Central memory CD8-positive, alpha-beta T cell (primary cell): ENCODE measurements at places on chromosomes 2 and 18.

DNA sequence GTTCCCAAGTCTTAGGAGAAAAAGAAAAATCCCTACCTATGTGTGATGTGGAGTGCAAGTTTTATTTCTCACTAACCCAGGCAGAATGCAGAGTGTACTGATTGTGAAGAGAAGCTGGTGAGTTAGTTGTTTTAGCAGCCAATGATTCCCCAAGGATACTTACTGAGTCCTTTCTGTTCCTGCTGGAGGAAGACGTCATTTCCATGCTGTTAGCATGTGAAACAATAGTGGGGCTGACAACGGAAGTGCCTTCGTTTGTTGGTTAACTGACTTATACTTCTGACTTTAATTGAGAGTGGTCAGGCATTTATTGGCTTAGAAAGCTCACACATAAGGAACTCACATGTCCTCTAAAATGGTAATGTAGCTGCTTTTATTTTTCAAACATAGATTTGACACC, 180.6 kb downstream of the MC4R start:
- no peaks in the 10 kb centered on the region for H3K4me1 ChIP-seq
- H3K36me3 ChIP-seq, result no peaks in the 10 kb centered on the region
- H3K4me3 ChIP-seq, result no peak overlapping the region

DNA sequence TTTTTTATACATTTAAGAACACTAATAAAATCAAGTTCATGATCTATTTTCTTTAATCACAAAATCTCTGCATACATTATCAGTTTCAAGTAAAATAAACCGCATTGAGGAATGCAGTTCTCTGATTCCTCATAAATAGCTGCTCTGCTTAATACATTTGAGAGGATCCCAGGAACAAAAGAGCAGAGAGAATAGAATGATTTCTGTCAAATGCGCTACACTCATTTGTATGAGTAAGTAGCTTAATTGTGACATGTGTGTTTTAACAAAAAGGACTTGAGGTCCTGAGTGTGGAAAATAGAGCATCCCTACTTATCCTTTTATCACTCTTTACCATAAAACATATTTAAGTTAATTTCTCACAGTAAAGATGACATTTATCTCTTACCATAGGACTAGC, 134.0 kb downstream of the PID1 start:
- no peaks in the 10 kb centered on the region for H3K4me1 ChIP-seq
- H3K36me3 ChIP-seq, result no peaks in the 10 kb centered on the region
- DNase-seq, result no peak
- H3K4me3 ChIP-seq, result no peak overlapping the region
- H3K27me3 ChIP-seq, result no peaks in the 10 kb centered on the region
- no peak overlapping the region for H3K27ac ChIP-seq

- DNase-seq, result no peak
- no peak overlapping the region for H3K4me3 ChIP-seq
- peaks cover 74% of the 10 kb centered on the region for H3K27me3 ChIP-seq
- no peaks in the 10 kb centered on the region for H3K36me3 ChIP-seq
Observed at GRCh38 chr2:17538844-17539554, 1.5 kb upstream of the VSNL1 start.

- H3K36me3 ChIP-seq, result peaks cover 16% of the 10 kb centered on the region
- no peaks in the 10 kb centered on the region for H3K27me3 ChIP-seq
- H3K4me3 ChIP-seq, result no peak overlapping the region
- DNase-seq, result no peak
- peaks cover 74% of the 10 kb centered on the region for H3K4me1 ChIP-seq
Observed at GRCh38 chr18:8615397-8616027, 6.3 kb downstream of the RAB12 start.

GRCh38 chr18:52337276-52337675, 2.7 kb upstream of the DCC start:
- no peak overlapping the region for H3K27ac ChIP-seq
- H3K27me3 ChIP-seq, result no peaks in the 10 kb centered on the region
- H3K36me3 ChIP-seq, result no peaks in the 10 kb centered on the region
- DNase-seq, result no peak

GRCh38 chr2:233342301-233342700, 12.0 kb upstream of the DGKD start:
- no peaks in the 10 kb centered on the region for H3K27me3 ChIP-seq
- H3K27ac ChIP-seq, result no peak overlapping the region
- no peak overlapping the region for H3K4me3 ChIP-seq
- peaks cover 6% of the 10 kb centered on the region for H3K4me1 ChIP-seq
- H3K36me3 ChIP-seq, result no peaks in the 10 kb centered on the region
- DNase-seq, result no peak

- peaks cover 6% of the 10 kb centered on the region for H3K36me3 ChIP-seq
- no peak for DNase-seq
- H3K4me1 ChIP-seq, result no peaks in the 10 kb centered on the region
- H3K4me3 ChIP-seq, result no peak overlapping the region
Observed at GRCh38 chr18:26458526-26459232, 89.7 kb downstream of the KCTD1 start.

DNA sequence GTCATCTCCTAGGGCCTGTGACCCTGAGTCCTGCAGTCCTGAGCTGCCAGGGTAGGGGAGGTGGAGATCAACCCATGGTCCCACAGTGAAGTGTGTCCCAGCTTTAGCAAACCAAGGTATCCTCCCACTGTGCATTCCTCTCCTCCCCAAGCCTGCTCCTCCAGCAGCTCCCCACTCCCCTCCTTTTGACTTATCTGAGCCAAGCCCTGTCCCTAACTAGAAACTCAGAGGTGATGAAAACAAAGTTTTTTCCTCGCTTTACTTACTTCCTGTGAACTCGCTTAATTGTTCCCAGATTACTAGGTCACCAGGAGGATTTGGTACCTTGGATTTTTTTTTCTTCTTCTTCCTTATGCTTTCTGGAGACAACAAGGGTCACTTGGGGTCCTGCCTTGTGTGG, 80.8 kb downstream of the EHD3 start:
- no peak overlapping the region for H3K27ac ChIP-seq
- H3K36me3 ChIP-seq, result peaks cover 4% of the 10 kb centered on the region
- no peak overlapping the region for H3K4me3 ChIP-seq
- DNase-seq, result no peak
- H3K4me1 ChIP-seq, result peaks cover 26% of the 10 kb centered on the region

DNA sequence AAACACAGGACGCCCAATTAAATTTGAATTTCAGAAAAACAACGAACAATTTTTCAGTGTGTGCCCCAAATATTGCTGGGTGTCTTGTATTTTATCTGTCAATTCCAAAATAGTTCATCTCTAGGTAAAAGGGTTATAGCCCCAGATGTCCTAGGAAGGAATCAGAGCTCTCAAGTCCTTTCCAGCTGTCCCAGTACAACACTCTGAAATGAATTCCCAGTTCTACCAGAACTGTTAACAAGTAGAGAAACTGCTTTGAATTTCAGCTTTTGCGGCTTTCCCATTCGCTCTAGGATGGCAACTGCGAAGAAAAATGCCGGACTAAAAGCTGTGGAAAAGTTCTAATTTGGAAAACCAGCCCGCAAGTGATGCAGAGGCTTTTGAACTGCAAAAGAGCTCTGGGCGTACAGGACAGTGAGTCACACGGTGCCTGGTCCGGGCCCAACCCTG, 497 bp upstream of the GIGYF2 start:
- H3K36me3 ChIP-seq, result peaks cover 13% of the 10 kb centered on the region
- peaks cover 30% of the 10 kb centered on the region for H3K4me1 ChIP-seq
- H3K27ac ChIP-seq, result peak overlapping the region; percentile 93
- H3K27me3 ChIP-seq, result no peaks in the 10 kb centered on the region
- DNase-seq, result no peak

DNA sequence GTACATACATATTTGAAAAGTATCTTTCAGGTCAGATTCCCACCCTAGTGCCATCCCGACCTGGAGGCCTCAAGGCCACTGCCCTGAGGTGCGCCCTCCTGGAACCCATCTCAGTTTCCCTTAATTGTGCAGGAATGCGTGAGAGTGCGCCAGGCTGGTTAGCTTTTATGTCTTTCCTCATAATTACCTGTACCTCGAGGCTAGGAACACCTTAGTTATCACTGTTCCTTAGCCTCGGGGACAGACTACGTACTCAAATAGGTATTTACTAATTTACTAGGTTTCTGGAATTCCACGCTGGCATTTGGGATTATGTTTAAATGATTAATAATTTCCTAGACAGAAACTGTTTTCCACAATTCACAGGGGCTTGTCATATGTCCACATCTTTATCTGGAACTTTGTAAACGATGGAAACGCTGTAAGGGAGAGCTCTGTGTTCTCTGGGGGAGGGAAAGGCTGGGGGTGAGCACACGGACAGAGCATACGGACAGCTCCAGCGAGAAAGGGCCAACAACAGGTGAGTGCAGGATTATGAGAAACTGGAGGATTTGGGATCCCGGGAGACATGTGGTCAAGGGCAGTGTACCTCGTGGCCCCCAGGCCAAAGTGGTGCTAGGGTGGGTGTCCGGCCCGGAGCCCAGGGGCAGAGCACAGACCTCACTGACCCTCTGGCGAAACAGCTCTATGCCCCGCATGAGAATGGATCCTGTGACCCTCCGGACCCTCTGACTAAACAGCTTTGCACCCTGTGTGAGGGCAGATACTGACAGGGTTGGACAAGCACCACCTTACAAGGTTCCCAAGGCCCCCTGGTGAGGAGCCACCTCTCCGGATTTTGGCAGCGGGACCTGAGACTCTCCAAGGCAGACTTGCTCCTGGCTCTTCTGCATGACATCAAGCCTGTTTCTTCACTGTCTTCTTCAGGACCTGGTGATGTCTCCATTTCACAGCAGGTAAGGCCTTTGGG, 102.0 kb upstream of the PXDN start:
- no peak overlapping the region for H3K27ac ChIP-seq
- no peaks in the 10 kb centered on the region for H3K36me3 ChIP-seq
- DNase-seq, result no peak
- H3K27me3 ChIP-seq, result peaks cover 24% of the 10 kb centered on the region

DNA sequence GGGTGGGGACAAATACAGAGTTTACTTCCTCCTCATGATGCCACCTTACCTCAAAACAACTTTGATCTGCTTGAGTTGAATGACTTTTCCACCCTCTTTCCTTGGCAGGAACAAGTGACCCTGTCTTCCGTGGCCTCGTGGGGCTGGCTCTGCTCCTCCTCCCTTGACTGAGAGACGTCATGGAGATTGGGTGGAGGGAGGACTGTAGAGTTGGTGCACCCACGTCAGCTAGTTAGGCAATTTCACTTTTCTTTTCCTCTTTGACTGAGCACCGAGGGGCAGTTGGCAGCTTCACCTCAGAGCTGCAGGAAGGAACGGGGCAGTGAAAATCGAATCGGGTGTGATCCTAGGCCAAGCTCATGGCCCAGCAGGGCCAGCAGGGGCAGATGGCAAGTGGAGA, at the start of gene SP140:
TSS of gene SP140 (plus strand) at position 251 of the 400 bp plus-strand sequence. CDS start at position 360, 109 bp downstream.
- no peaks in the 10 kb centered on the region for H3K27me3 ChIP-seq
- H3K4me3 ChIP-seq, result peak within 1 kb of the TSS; percentile 83
- H3K4me1 ChIP-seq, result peaks cover 66% of the 10 kb centered on the region
- DNase-seq, result peak; percentile 75
- H3K27ac ChIP-seq, result peak within 1 kb of the TSS; percentile 97

GRCh38 chr2:72149556-72150156, 2.0 kb upstream of the CYP26B1 start:
- H3K4me1 ChIP-seq, result peaks cover 38% of the 10 kb centered on the region
- H3K27me3 ChIP-seq, result peaks cover 93% of the 10 kb centered on the region
- DNase-seq, result no peak

- no peak overlapping the region for H3K27ac ChIP-seq
- no peak for DNase-seq
- H3K4me3 ChIP-seq, result no peak overlapping the region
- H3K36me3 ChIP-seq, result no peaks in the 10 kb centered on the region
- H3K4me1 ChIP-seq, result no peaks in the 10 kb centered on the region
Observed at GRCh38 chr2:212922701-212923100, 228.7 kb downstream of the IKZF2 start.

DNA sequence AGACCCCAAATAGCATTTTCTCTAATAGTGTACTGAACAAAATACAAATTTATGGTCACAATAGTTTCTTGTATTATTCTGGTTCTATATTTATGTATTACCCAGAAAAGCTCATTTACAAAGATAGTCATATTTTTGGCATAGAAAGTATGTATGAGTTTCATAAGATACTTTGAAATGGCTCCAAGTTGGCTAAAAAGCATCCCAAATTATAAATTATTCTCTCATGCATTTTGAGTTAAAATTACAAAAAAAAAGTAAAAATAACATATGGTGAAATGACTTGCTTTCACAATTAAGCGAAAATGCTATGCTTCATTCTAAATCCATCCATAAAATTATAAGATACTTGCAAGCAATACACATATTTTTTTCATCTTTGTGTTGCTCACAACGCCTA, 530.7 kb downstream of the ZNF804A start:
- H3K4me1 ChIP-seq, result no peaks in the 10 kb centered on the region
- no peak overlapping the region for H3K4me3 ChIP-seq
- H3K27me3 ChIP-seq, result no peaks in the 10 kb centered on the region
- no peaks in the 10 kb centered on the region for H3K36me3 ChIP-seq
- no peak for DNase-seq

GRCh38 chr2:215141706-215142105, 3.3 kb upstream of the ABCA12 start:
- no peak overlapping the region for H3K4me3 ChIP-seq
- no peaks in the 10 kb centered on the region for H3K36me3 ChIP-seq
- no peaks in the 10 kb centered on the region for H3K4me1 ChIP-seq
- no peak overlapping the region for H3K27ac ChIP-seq
- no peak for DNase-seq

DNA sequence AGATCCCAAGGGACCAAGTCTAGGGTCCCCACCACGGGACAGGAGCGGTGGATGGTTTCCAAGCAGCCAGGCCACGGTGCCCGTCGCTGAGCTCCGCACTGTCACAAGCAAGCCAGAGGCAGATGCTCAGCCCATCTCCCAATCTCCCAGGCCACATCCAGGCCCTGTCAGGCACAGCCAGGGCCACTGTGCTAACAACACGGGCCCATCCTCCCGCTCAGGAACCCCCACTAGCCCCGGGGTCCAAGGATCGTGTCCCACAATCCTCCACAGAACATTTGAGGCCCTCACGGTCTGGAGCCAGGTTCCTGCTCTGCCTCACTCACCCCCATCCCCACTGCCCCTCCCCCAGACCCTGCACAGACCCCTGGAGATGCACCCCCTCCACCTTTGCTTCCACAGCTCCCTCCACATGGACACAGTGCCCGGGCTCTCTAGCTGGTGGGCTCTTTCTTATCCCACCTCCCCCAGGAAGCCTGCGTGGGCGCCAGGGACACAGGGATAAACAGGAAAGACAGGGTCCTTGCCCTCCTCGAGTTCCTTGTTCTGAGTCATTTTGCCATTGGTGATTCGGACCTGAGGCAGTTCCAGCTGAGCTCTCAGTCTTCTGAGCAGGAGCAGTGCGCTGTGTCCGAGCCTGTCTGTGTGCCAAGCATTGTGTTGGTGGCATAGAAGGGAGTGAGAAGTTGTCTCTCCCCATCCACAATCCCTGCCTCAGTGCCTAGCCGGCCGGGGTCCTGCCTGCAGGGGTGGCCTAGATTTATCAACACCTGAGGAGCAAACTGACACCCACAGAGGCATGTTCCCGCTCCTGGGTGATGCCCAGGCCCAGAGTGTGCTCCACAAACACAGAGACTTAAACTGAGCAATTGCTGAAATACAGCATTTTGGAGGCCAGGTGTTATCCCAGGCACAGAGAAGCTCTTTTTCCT, 7.0 kb downstream of the CROCC2 start:
- H3K36me3 ChIP-seq, result peaks cover 1% of the 10 kb centered on the region
- DNase-seq, result no peak
- H3K4me1 ChIP-seq, result no peaks in the 10 kb centered on the region
- H3K4me3 ChIP-seq, result no peak overlapping the region

GRCh38 chr2:9984871-9985480, 33.5 kb downstream of the GRHL1 start:
- no peak for DNase-seq
- no peaks in the 10 kb centered on the region for H3K36me3 ChIP-seq
- H3K4me3 ChIP-seq, result no peak overlapping the region
- no peak overlapping the region for H3K27ac ChIP-seq
- peaks cover 10% of the 10 kb centered on the region for H3K4me1 ChIP-seq
- H3K27me3 ChIP-seq, result peaks cover 13% of the 10 kb centered on the region

- H3K4me1 ChIP-seq, result peaks cover 5% of the 10 kb centered on the region
- no peaks in the 10 kb centered on the region for H3K36me3 ChIP-seq
- peaks cover 13% of the 10 kb centered on the region for H3K27me3 ChIP-seq
- H3K27ac ChIP-seq, result no peak overlapping the region
- H3K4me3 ChIP-seq, result no peak overlapping the region
Observed at GRCh38 chr2:157302492-157303099, 23.0 kb downstream of the ERMN start.
